CD4-positive, alpha-beta T cell treated with Interleukin-10 for 1 hour (primary cell): ENCODE measurements at places on chromosomes 5 and 9.
A peak's percentile ranks its signal among the peaks of the same experiment; 100 is the strongest.

DNA sequence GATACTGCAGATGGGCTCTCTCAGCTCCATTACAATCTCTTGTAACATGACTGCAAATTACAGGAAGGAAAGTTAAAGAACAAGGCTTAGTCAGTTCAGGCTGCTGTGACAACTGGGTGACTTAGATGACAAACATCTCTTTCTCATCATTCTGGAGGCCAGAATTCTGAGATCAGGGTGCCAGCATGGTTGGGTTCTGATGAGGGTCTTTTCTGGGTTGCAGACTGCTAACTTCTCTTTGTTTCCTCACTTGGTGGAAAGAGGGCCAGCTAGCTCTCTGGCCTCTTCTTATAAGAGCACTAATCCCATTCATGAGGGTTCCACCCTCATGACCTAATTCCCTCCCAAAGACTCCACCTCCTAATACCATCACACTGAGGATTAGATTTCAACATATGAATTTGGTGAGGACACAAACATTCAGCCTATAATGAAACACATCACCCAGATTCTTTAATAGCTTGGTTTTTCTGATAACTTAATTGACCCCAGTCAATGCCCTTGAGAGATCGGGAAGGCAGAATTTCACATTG is 73.6 kb upstream of the MAMDC2 start:
- DNase-seq = no peak

GRCh38 chr9:91586282-91586681 is 162.7 kb upstream of the NFIL3 start:
- no peak for DNase-seq

- DNase-seq = no peak
Measured at GRCh38 chr5:7541898-7542297, 146.0 kb downstream of the ADCY2 start.

GRCh38 chr5:156473269-156473908 is 146.4 kb downstream of the SGCD start:
- DNase-seq = no peak

DNA sequence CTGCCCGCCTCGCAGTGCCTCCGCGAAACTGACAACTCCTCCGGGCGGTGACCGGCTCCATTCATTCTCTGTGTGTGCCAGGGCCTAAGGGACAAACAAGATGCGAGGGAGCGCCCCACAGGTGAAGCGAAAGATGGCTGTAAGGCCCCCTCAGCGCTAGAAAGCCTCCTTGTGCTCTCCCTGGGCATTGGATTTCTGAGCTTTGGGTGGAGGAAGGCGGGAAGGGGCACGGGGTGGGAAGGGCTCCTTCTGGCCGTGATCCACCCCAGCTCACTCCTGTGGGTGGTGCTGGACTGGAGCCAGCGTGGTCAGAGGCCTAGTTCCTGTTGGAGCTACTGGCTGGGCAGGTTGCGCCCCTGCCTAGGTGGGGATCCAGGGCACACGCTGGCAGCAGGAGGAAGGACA is 943 bp downstream of the GALNT12 start:
- no peak for DNase-seq

DNA sequence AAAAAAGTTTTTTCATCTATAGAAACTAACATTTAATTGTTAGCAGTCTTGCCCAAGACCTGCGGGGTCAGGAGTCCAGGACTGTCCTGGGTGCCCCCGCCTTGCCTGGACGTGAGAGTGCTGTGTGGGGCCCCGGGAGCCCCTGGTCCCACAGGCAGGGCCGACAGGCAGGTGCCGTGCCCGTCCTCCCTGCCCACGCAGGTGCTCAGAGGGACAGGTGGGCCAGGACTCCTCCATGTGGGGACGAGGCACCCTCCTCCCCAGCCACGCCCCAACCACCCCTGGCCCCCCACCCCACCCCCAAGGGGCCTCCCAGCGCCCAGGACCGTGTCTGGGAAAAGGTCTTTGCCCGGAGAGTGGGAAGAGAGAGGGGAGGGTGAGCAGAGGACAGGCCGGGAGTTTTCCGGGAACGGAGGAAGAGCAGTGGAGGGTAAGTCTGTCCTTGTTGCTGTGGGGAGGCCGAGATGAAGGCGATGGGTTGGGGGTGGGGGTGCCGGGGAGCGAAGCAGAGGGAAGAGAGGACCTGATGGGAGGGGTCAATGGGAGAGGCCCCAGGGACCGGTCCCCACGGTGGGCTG is 2.7 kb upstream of the LCN12 start:
- DNase-seq = no peak

DNA sequence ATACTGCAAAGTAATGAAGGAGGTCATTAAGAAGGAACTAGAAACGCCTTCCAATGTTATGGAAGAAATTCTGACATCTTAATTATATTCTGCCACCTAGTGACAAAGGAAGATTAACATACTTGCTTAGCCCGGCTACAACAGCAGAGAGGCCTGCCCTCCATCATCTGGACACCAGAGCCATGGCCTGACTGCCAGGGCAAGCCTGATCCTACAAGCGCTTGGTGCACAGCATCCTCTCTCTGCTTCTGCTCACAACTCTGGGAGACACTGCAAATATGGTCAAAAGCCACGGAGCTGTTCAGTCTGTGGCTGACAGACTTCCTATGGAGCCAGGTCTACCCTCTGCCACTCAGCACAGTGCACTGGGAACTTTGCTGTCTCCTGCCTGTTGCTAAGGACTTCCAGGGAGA is 87.3 kb upstream of the SLC44A1 start:
- DNase-seq = peak; percentile 51

GRCh38 chr9:83707518-83707767 is 315 bp downstream of the UBQLN1 start:
- DNase-seq = no peak

- DNase-seq = peak; percentile 39
Measured at GRCh38 chr5:73694089-73694488, 68.1 kb downstream of the ARHGEF28 start.

DNA sequence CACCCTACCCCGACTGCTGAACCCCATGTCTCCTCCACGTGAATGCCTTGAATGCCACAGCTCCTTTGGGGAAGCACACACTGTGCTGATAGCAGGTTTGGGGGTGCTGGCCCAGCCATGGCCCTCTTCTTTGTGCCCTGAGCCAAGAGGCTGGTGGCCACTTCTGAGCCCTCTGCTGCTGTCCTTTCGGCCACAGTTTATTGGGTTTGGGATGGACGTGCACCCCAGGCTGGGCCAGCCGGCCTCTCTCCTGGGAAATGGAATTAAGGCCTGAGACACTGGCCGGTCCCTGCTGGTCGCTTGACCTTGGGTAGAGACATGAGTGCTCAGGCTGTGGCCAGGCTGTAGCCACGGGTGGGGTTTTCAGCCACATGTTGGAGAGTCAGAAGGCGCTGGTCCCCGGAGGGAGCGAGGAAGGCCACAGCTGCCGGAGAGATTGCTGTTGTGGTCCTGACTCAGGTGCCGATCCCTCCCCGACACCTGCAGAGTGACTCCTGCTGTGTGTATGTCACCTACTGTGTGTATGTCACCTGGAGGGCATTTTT is 26.6 kb downstream of the FAM163B start:
- DNase-seq = no peak

GRCh38 chr5:160324886-160325285 is 12.5 kb upstream of the CCNJL start:
- no peak for DNase-seq

DNA sequence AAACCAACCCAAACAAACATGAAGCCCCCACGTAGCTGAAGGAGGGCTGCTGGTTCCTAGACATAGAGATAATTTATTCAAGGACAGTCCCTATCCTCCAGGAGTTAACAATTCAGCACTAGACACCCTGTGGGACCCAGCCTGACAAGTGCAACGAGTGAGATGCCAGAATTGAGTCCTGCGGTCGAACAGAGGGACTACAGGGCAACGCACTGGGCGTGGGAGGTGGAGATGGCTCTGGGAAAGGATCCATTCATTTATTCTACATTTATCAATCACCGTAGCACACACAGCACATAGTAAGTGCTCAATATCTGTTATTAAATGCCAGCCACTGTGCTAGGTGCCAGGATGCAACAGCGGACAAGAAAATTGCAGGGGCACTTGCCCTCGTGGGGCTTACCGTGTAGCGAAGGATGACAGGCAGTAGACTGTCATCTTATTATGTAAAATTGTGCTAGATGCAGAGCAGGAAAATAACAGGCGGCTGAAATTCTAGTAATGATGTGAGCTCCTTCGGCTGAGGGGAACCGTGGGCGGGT is 855 bp upstream of the ARHGAP26 start:
- no peak for DNase-seq

GRCh38 chr9:36748322-36748899 is 175.7 kb downstream of the MELK start:
- peak; percentile 7 for DNase-seq

DNA sequence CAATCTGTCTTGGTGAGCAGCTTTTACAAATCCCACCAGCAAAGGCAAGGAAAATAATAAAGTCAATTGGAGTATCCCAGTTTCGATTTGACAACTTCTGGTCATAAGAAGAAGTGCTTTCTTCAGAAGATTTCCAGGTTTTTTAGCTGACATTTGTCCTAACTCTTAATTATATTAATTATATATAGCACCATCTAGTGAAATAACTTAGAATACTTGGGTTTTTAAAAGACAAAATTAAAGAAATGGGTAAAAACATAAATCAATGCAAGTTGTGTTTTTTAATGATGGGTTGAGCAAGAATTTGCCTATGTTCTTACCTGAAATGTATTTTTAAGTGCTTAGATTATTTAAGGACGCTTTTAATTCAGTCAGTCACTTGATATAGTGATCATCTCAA is 421.8 kb downstream of the ACTL7B start:
- no peak for DNase-seq

DNA sequence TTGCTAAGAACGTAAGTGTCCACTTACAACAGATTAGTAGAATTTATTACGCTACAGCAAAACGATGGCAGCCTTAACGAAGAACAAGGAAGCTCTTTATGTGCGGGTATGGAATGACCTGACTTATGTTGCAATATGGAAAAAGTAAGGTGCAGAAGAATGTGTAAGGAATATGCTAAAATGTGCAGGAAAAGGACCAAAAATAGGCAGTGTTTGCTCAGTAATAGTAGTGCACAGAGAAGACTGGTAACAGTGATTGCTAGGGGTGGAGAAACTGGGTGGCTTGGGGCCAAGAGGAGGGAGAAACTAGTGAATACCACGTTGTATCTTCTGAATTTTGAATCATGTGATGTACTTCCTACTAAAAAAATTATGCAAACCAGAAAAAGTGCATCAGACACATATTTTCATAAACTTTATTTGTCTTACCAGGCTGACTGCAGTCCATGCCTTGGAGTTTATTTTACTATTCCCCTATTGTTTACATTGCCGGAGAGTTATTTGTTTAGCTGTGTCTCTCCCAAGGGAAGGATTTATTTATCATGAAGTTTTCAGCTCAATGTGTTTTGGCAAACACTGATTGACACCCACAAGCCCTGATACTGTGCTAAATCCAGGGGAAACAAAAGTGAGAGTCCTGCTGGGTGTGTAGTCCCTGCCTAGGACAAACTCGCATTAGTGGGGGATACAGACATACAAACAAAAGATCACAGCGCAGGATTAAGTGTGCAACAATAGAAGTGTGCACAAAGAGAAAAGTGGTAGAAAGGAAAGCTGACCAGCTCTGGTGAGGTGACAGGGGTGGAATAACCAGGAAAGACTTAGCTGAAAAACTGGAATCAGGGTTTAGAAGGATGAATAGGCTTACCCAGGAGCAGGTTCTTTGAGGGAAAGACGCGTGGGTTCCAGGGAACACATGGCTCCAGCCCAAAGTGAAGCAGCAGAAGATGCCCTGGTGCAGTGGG is 34.0 kb upstream of the ZNF484 start:
- no peak for DNase-seq

GRCh38 chr5:152380415-152381123 is 24.5 kb downstream of the NMUR2 start:
- no peak for DNase-seq
